ENCODE measurements at places on chromosomes 2 and 18.

DNA sequence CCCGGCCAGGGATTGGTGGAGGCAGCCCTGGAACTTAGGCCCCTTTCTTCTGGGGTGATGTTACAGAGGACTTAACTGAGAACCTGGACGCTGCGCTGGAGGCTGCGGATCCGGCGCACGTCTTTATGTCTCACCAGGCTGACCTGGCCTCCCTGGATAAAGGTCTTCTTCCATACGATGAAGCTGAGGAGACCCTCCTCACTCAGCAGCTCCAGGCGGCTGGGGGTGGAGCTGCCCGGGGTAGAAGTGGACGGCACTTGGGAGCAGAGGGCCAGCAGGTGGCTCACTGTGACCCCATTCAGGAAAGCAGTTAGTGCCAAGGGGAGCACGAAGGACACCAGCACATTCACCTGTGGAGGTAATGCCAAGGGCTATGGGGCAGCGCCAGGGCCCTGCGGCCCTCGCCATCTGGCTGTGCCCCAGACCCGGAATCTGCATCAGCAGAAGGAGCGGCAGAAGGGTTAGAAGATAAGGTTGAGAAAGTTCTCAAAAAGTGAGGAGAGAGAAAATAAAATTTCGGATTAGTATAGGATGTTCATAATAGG is 8.0 kb downstream of the NTSR2 start:
- DNase-seq, result no peak

DNA sequence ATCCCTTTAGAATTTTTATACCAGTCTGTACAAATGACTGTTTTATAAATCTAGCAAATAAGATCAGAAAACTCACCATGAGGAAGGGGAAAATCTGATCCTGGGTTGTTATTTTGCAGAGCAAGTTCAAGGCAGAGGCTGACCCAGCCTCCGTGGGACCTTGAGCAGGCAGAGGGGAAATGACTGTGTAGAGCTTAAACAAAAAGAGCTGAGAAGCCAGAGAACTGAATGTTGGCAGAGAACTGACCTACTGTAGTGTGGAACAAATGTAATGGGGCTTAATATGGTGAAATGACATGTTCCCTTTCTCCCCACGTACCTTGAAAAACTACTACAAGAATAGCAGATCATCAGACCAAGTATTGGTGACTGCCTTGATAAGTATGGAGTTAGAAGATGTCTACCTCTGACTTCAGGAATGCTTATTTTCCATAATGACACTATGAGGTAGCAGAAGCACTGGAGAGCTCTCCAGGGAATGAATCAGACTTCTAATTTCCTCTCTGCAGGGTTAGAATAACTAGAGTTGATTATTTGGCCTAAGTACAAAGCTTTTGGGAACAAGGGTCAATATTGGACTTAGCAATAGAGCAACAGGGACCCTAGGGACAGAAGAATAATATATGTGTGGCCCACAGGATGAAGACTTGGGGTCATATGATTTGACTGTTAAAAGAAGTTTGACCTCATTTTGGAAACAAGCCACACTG is 304.4 kb downstream of the CCDC178 start:
- DNase-seq, result no peak

DNA sequence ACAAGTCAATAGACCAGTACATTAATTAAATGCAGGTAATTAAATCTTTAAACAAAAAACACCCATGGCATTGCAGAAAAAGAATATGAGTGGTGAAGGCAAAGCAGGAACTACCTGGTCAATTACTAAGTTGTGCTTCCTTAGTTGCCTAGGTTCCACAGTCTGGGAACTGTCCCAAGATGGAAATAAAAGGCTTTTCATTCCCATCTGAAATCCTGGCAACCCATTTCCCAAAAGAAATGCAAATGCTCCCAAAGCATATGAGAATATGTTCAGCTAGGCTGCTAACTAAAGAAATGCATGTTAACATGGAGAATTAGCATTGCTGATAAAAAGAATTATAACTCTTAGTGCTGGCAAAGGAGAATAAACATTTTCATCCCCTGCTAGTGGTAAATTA is 177.8 kb downstream of the TMEM163 start:
- no peak for DNase-seq

DNA sequence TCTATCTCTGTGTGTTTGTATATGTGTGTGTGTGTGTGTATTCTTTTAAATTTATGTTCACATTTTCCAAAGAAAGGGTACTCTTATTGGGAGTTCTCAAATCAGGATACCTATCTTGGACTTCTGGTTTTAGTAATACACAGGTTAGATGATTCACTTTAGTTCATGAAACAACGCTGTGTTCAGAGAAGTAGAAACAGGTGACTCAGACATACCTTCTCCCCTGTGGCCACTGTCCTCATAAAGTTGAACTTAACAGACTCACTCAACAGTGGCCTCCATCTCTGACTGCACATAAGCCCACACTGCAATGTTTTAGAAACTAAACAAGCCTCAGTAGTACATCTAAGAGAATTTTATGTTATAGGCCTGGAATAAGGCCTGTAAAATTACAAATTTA is 566.6 kb upstream of the VRK2 start:
- no peak for DNase-seq

DNA sequence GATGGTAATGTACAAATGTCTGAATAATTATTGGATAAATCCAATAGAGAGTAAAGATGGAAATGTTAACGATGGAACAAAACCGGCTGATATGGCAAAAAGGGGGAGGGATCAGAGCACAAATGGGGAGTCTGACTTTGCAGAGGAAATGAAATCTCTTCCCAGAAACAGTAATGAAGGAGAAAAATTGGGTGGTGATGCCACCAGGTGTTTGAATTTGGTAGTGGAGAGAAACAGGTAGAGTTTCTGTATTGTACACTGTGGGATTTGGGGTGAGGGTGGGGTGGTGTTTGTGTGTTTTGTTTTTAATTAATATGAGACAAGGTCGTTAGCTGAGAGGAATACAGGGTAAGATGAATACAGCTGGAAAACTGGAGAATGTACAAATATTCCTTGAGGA is 20.4 kb upstream of the XDH start:
- no peak for DNase-seq
